ENCODE measurements at places on chromosomes 1 and 21.

DNA sequence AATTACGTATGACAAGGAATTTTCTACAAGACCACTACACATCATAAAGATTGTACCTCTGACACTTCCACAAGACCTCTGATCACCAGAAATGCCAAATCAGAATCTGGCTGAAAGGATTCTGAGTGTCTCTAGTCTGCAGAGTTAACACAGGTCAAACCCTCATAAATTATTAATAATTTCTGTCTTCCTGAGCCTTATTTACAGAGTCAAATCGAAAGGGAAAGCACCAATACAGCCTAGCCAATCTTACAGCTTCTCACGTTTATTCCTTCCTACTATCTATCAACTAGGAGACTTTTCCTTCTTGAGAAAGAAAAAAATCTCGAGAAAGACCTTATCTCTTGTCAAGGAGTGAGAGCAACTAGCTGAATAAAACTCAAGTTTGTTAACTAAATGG is 2151.6 kb downstream of the MRPL39 start:
- H3K27ac ChIP-seq: no peak overlapping the region
- H3K36me3 ChIP-seq: no peaks in the 10 kb centered on the region
- no peak overlapping the region for H3K4me3 ChIP-seq

- no peaks in the 10 kb centered on the region for H3K36me3 ChIP-seq
- peak; percentile 83 for DNase-seq
- H3K27me3 ChIP-seq: no peaks in the 10 kb centered on the region
- H3K4me1 ChIP-seq: peaks cover 6% of the 10 kb centered on the region
- H3K27ac ChIP-seq: peak overlapping the region; percentile 20
These were observed 123.2 kb upstream of the FGGY start for GRCh38 chr1:59173721-59174120.

GRCh38 chr1:10721381-10722321 is 74.8 kb downstream of the CASZ1 start:
- DNase-seq: no peak
- H3K36me3 ChIP-seq: no peaks in the 10 kb centered on the region
- peaks cover 3% of the 10 kb centered on the region for H3K4me1 ChIP-seq
- H3K27me3 ChIP-seq: peaks cover 94% of the 10 kb centered on the region
- H3K4me3 ChIP-seq: no peak overlapping the region
- H3K27ac ChIP-seq: no peak overlapping the region

- H3K36me3 ChIP-seq: no peaks in the 10 kb centered on the region
- H3K27me3 ChIP-seq: peaks cover 64% of the 10 kb centered on the region
- H3K4me3 ChIP-seq: no peak overlapping the region
- peaks cover 10% of the 10 kb centered on the region for H3K4me1 ChIP-seq
- H3K27ac ChIP-seq: no peak overlapping the region
- DNase-seq: no peak
These were observed 48.9 kb upstream of the SLC2A1 start for GRCh38 chr1:43007377-43008114.

- no peak overlapping the region for H3K4me3 ChIP-seq
- peaks cover 2% of the 10 kb centered on the region for H3K4me1 ChIP-seq
- no peak for DNase-seq
- H3K36me3 ChIP-seq: no peaks in the 10 kb centered on the region
- no peak overlapping the region for H3K27ac ChIP-seq
These were observed 16.8 kb upstream of the CNTN2 start for GRCh38 chr1:205026181-205026580.

DNA sequence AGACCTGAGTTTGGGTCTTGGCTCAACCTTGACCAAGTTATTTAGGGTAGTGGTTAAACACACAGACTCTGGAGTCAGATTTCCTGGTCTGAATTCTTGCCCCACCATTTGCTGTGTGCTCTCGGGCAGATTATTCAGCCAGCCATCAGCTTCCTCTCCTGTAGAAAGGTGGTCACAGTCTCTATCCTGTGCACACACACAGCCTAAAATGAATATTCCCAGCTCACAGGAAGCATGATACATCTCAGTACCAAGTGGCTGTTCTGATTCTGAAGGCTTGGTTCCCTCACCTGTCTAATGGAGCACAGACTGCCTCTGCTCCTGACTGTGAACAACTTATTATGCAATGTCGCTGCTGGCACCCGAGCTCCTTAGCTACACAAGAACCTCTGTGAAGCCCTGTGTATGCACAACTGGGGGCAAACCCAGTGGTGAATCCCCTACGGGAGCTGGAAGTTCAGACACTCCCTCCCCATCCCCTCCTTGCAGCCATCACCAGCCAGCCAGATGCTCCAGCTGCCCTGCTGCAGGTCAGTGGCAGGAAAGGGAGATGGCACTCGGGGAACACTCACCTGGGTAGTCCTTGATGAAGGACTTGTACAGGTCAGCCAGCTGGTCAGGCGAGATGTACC is 13.7 kb downstream of the ENO1 start:
- H3K36me3 ChIP-seq: peaks cover 100% of the 10 kb centered on the region
- peaks cover 23% of the 10 kb centered on the region for H3K4me1 ChIP-seq
- H3K27me3 ChIP-seq: no peaks in the 10 kb centered on the region

DNA sequence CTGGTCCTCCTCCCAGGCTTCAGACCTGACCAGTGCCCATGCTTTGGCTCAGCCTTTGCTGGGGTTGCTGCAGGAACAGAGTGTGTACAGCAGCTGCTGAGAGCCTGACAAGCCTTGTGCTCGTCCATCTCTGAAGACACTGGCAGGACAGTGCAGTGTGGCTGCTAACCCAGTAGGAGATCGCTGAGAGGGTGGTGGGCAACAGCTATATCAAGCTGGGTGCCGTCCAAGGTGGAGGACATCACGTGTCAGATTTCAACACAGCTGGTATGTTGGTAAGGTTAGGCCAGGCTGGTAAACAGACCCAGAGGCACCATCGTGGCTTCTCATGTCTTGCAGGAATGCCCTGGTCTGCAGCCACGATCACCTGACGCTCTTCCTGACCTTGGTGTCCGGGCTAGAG is 17.9 kb upstream of the SLC25A34 start:
- no peaks in the 10 kb centered on the region for H3K27me3 ChIP-seq
- H3K36me3 ChIP-seq: peaks cover 73% of the 10 kb centered on the region
- no peaks in the 10 kb centered on the region for H3K4me1 ChIP-seq
- no peak overlapping the region for H3K4me3 ChIP-seq
